HL-60 (cell line): ENCODE measurements at places on chromosomes 16 and 17.

GRCh38 chr17:67358612-67359011 is 7.8 kb downstream of the PSMD12 start:
- DNase-seq: no peak

DNA sequence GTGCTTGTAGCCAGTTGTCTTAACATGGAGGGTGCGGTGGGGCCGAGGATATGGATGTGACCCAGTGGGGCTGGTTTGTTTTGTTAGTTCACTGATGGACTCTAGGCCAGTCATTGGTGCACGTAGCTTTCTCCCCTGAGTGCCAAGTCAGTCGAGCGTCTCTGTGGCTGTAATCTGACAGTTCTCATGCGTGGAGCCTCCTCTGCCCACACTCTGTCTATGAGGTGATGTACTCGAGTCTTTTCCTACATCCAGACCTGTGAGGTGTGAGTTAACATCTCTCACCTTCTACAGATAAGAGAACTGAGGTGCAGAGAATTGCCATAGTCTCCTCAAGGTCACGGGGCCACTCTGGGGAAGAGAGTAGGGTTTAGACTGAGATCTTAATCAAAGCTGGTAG is 90.2 kb downstream of the MARCHF10 start:
- DNase-seq: no peak

- DNase-seq: no peak
Measured at GRCh38 chr16:66425651-66426050, 1.4 kb upstream of the BEAN1 start.

DNA sequence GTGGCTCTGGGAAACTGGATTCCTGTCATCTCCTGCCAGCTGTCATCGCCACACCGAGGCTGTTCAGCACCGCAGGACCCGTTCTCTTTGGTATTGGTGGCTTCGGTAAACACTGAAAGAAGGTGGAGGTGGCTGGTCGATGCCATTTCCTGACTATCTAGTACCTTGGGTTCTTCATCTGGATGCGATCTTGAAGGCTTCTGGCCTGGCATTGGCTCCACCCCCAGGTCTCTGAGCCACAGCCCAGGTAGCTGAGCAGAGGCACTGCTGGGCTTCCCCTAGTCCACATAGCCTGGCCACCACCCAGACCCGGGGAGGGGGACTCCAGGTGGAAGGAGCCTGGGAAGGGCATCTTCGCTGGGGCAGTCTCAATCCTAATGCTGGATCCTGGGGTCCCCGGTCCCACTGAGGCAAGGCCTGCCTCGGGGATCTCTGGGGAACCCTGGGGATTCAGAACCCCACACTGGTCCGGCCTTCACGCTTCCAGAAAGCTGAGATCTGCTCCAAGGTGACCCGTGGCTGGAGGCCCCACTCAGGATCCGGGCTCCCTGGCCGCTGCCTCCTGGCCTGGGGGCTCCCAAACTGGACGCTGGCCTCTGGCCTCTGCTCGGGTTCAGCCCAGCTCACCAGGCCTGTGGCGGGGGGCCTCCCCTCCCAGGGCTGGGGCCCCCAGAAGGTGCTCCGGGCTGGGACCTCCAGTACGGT is 1.8 kb downstream of the C16orf54 start:
- DNase-seq: peak; percentile 43

- peak; percentile 18 for DNase-seq
Measured at GRCh38 chr17:68238164-68238870, 9.5 kb upstream of the AMZ2 start.

GRCh38 chr17:75652934-75653549 is 13.9 kb downstream of the RECQL5 start:
- DNase-seq: no peak

- no peak for DNase-seq
Measured at GRCh38 chr17:78884148-78884825, 18.7 kb downstream of the CEP295NL start.

GRCh38 chr17:29760279-29761039 is 137.7 kb upstream of the CORO6 start:
- DNase-seq: no peak

- no peak for DNase-seq
Measured at GRCh38 chr17:82956146-82956725, 116.4 kb upstream of the ZNF750 start.

DNA sequence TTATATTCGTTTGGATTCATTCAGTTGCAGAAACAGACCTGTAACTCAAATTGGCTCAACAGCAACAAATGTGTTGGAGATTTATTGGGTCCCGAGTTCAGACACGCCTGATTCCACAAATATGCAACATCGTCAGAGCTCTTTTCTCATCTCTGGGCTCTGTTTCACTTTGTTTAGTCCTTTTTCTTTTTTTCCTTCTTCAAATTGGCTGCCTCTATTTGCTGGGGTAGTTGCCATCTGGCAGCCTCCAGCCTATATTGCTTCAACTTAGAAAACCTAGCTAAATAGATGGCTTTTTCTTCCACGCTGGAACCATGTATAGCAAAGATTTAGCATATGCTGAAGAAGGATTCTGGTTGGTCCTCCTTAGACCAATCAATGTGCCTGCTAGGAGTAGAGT is 398.5 kb downstream of the RBFOX1 start:
- DNase-seq: no peak

DNA sequence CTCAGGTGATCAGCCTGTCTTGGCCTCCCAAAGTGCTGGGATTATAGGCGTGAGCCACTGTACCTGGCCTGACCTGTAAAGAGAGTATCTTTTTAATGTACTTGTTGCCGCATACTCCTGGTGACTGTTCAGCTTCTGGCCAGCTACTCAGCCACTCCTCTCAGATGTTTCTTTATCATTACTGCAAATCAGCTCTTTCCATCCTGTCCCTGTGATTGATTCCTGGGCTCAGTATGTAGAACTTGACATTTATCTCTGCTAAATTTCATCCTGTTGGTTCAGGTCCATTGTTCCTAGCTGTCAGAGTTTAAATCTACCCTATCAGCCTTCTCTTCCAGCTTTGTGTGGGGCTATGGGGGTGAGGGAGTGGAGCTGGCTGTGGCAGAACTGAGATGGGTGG is 211.5 kb upstream of the ASIC2 start:
- no peak for DNase-seq

DNA sequence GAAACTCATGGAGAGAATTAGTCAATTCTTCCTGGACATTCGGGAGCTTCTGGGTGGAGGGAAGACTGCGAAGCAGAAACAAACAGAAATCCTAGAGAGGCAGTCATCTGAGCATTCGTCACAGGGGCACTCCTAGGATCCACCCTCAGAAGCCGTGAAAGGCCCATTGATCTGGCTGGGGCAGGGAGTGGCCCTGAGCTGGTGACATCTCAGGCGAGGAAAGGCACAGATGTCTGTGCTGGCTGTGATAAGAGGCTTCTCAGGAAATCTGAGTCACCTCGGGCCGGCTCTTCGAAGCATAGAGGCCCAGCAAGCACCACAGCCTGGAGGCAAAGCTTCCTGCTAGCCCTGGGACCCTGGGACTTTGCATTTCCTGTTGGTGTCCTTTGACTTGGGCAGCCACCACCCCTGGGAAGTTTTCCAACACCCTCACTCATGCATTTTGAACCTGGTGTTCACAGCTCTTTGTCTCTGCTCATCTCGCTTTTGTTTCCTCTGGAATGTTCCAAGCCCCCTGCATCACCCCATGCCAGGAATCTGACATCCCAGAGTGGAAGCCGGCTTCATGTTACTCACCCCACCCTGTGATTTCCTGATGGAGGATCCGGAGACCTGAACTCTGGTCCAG is 23.3 kb upstream of the CDRT4 start:
- DNase-seq: no peak

GRCh38 chr16:54921206-54921824 is 9.3 kb upstream of the IRX5 start:
- DNase-seq: peak; percentile 35

DNA sequence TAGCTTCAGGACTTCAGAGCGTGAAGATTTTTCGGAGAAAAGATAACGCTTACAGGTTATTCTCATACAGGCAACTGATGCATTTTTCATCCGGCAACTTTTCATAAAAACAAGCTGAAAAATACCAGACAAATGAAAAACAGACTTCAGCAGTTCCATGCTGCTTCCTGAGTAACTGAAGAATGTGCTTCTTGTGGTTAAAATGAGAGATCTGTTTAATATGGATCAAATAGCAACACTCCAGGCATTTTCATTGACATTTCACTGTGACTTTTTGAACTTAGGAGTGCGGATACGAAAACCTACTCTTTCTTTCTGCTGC is 705 bp upstream of the PITPNC1 start:
- no peak for DNase-seq

- DNase-seq: no peak
Measured at GRCh38 chr16:2022723-2023091, 3.1 kb downstream of the NPW start.

DNA sequence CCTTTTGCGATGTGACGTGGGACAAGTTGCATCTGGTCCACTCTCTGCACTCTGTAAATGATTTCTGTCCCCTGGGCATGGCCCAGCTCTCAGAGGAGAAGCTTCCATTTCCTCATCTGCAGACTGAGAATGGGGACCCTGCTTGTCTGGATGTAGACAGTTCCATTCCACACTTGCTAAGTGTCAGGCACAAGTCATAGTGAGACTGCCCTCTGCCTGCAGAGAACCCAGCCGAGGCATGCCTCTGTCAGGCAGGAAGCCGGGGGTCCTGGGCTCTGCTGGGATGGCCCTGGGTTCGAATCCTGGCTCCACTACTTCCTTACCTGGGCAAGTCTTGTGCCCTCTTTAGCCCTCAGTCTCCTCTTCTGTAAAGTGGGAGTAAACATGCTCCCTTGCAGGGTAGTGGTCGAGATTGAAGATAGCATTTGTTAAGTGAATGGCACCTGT is 4.1 kb downstream of the MAP2K3 start:
- peak; percentile 68 for DNase-seq

DNA sequence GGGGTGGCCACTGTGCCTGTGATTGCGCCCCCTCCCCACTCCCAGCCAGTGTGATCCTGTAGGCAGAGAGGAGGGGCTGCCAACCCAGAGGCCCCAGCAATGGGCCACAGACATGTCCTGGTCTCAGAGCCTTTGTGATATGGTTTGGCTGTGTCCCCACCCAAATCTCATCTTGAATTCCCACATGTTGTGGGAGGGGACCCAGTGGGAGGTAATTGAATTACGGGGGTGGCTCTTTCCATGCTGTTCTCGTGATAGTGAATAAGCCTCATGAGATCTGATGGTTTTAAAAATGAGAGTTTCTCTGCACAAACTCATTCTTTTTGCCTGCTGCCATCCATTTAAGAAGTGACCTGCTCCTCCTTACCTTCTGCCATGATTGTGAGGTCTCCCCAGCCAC is 56.8 kb upstream of the ZNF469 start:
- no peak for DNase-seq

DNA sequence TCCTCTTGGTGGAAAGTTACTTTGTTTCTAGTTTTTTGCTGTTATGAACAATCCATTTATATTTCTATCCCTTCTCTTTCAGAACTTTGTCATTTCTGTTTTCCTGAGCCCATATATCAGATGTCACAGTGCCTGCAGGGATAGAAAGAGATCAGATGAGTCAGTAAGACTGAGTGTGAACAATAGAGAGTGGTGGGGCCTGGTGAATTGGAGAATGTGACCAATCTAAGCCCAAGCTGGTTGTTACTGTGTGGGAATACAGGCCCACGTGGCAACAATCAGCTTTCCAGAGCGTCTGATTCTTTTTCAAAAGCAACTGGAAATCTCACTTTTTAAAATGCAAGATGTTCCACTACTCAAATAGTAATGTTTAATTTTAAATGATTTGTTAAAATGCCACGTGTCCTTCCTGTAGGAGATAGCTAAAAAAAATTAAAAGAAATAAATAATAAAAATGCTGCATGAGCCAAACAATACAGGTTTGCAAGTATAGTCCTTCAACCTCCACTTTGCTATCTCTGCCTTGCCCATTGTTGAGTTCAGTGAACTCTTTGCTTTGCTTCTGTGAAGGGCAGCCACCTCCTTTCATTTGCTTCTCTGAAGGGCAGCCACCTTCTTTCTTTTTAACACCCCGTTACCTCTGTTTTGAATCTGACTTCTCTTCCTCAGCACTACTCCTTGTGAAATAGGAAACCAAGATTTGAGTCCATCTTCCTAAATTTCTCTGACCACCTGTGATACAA is 9.6 kb downstream of the DCTN5 start:
- no peak for DNase-seq

DNA sequence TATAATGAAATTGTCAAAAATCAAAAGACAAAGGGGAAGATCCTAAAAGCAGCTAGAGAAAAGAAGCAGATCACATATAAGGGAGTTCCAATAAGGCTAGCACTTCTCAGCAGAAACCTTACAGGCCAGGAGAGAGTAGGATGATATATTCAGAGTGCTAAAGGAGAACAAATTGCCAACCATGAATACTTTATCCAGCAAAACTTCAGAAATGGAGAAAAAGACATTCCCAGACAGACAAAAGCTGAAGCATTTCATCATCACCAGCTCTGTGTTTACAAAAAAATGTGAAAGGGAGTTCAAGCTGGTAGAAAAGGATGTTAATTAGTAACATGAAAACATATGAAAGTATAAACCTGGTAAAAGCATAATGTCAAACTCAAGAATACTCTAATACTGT is 37.4 kb downstream of the CDR2 start:
- DNase-seq: no peak

DNA sequence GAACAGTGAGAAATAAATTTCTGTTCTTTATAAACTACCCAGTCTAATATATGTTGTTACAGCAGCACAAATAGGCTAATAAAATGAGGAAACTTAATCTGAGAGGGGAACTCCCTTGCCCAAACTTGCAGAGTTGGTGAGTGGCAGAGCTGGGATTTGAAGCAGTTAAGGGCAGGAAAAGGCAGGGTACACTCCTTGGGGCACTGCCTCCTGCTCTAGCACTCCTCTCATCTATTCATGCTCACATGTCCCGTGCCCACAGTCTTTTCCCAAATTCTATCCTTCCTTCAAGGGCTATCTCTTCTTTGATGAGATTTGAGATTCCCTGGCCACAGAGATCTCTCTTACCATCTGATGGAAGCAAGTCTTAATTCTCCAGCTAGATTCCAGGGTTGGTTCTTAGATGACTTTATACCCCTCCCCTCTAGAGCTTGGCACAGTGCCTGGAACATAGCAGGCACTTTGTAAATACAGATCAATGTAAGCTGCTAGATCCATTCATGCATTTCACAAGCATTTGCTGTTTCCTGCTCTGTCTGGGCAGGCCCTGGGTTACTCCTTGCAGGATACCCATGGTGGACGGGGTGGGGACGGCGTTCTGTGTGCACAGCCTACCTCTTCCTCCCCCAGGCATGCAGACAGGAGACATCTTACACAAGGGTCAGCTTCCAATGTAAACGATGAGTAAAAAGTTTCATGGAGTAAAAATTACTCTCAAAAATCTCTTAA is 39.2 kb upstream of the ABCC12 start:
- DNase-seq: peak; percentile 8

- no peak for DNase-seq
Measured at GRCh38 chr17:9798724-9799123, 7.3 kb upstream of the DHRS7C start.
